ENCODE measurements at places on chromosomes 12 and 14. TPM values are rescaled to one million over a fixed set of nuclear protein-coding genes. Genes with fewer than 3 reads are reported as not detected.

Gene TGM1
- 11.1 TPM for total RNA-seq

Gene IGF1
- total RNA-seq: 18.1 TPM

Gene TMEM106C
- 41.7 TPM for total RNA-seq

Gene ZNF268
- total RNA-seq: 20.9 TPM

- peaks cover 43% of the 10 kb centered on the region for H3K4me1 ChIP-seq
- H3K4me3 ChIP-seq: peak within 1 kb of the TSS; percentile 81
- no peaks in the 10 kb centered on the region for H3K36me3 ChIP-seq
Measured at GRCh38 chr12:29148911-29149690, at the start of gene FAR2. FAR2 (plus strand) TSS chr12:29149278; CDS start chr12:29270450, 121,172 bp downstream.

- H3K27ac ChIP-seq: no peak overlapping the region
- H3K4me1 ChIP-seq: no peaks in the 10 kb centered on the region
- DNase-seq: no peak
- H3K27me3 ChIP-seq: no peaks in the 10 kb centered on the region
- no peaks in the 10 kb centered on the region for H3K36me3 ChIP-seq
Measured at GRCh38 chr14:102125546-102125945, 14.2 kb upstream of the WDR20 start.

GRCh38 chr12:112574896-112575558 lies 156.3 kb downstream of the PTPN11 start:
- no peaks in the 10 kb centered on the region for H3K36me3 ChIP-seq
- H3K4me3 ChIP-seq: no peak overlapping the region
- no peaks in the 10 kb centered on the region for H3K4me1 ChIP-seq
- no peaks in the 10 kb centered on the region for H3K27me3 ChIP-seq
- DNase-seq: peak; percentile 79
- no peak overlapping the region for H3K27ac ChIP-seq

DNA sequence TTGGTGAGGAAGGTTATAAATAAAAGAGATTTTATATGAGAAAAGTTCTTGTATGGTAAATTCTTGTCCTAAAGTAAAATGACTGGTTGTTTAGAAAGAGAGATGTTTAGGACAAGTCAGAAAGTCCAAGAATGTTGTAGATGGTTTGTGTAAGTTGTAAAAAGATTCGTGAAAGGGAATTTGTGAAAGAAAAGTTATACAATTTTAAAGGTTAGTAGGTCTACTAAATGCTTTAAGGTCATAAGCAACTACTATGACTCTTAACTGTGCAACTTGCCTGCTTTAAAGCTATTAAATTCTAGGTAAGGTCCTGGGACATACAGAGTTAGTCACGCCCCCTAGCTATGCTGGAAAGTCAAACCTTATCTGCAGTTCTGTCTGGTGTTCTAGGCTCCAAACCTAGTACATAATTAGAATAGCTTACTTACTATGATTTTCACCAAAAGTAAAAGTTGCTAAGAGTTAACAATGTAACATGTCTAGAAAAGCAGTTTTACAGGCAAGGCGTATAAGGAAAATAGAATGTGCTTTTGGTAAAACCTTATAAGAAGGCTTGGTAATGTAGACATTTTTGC lies 11.2 kb upstream of the DHRS2 start:
- no peaks in the 10 kb centered on the region for H3K4me1 ChIP-seq
- no peaks in the 10 kb centered on the region for H3K27me3 ChIP-seq
- no peak for DNase-seq

- H3K4me1 ChIP-seq: no peaks in the 10 kb centered on the region
- no peaks in the 10 kb centered on the region for H3K36me3 ChIP-seq
- no peak overlapping the region for H3K27ac ChIP-seq
- no peaks in the 10 kb centered on the region for H3K27me3 ChIP-seq
- no peak overlapping the region for H3K4me3 ChIP-seq
Measured at GRCh38 chr14:56162476-56162875, 44.3 kb downstream of the PELI2 start.

DNA sequence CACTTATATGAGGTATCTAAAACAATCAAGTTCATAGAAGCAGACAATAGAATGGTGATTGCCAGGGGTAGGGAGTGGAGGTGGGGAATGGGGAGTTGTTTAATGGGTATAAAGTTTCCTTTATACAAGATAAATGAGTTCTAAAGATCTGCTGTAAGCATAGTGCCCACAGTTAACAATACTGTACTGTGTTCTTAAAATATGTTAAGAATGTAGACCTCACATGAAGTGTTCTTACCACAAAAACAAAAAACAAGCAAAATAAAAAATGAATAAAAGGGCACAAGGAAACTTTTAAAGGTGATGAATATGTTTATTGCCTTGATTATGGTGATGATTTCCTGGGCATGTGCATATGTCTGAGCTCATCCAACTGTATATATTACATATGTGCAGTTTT lies 211.8 kb downstream of the MSRB3 start:
- H3K4me1 ChIP-seq: no peaks in the 10 kb centered on the region
- no peak for DNase-seq
- H3K27me3 ChIP-seq: no peaks in the 10 kb centered on the region
- no peak overlapping the region for H3K27ac ChIP-seq

DNA sequence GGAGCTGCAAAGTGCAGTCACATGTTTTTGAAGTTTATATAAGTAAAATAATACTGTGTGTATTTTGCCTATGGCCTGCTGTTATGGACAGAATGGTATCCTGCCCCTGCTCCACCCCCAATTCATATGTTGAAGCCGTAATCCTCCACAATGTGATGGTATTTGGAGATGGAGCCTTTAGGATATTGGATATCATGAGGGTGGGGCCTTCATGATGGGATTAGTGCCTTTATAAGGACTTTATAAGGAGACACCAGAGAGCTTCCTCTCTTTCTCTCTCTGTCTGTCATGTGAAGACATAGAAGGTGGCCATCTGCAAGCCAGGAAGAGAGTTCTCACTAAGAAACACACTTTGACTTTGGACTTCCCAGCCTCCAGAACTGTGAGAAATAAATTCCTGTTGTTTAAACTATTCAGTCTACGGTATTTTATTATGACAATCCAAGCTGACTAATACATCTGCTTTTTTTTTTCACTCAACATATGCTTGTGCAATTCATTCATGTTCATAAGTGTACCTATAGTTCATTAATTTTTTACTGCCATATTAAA lies 3.1 kb upstream of the CHPT1 start:
- H3K27ac ChIP-seq: no peak overlapping the region
- no peak for DNase-seq
- no peaks in the 10 kb centered on the region for H3K27me3 ChIP-seq
- H3K36me3 ChIP-seq: no peaks in the 10 kb centered on the region

- H3K36me3 ChIP-seq: no peaks in the 10 kb centered on the region
- H3K4me1 ChIP-seq: peaks cover 30% of the 10 kb centered on the region
- H3K27ac ChIP-seq: no peak overlapping the region
- no peak for DNase-seq
- H3K4me3 ChIP-seq: no peak overlapping the region
Measured at GRCh38 chr12:2290516-2291065, 237.8 kb downstream of the CACNA1C start.

GRCh38 chr12:93518725-93519124 lies 51.4 kb downstream of the MRPL42 start:
- no peaks in the 10 kb centered on the region for H3K36me3 ChIP-seq
- no peak overlapping the region for H3K4me3 ChIP-seq
- H3K27ac ChIP-seq: no peak overlapping the region
- H3K27me3 ChIP-seq: no peaks in the 10 kb centered on the region

DNA sequence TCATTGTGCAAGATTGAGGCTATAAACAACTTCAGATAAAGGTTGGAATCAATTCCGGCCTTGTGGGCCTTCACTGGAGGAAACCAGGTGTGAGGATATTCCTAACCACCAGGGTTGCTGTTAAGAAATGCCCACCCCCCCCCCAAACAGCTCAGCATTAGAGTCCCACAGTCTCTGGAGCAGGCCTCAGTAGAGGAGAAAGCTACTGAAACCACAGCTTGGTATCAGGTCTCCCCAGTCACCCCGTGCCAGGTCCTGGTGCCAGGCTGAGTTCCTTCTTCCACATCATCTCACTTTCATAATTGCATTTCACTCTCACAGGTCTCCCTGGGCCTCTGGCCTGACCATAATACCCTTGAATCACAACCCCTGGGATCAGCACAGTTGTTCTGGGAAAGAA lies 12.5 kb downstream of the GALNT6 start:
- no peaks in the 10 kb centered on the region for H3K27me3 ChIP-seq
- DNase-seq: no peak
- H3K4me3 ChIP-seq: no peak overlapping the region
- no peaks in the 10 kb centered on the region for H3K36me3 ChIP-seq
- no peak overlapping the region for H3K27ac ChIP-seq
- no peaks in the 10 kb centered on the region for H3K4me1 ChIP-seq

DNA sequence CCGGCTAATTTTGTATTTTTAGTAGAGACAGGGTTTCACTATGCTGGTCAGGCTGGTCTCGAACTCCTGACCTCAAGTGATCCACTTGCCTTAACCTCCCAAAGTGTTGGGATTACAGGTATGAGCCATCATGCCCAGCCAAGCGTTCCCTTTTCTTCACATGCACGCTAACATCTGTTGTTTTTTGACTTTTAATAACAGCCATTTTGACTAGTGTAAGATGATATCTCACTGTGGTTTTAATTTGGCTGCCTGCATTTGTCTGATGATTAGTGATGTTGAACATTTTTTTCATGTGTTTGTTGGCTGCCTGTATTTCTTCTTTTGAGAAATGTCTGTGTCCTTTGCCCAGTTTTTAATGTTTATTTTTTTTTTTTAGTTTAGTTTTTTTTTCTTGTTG lies 10.2 kb upstream of the YARS2 start:
- no peaks in the 10 kb centered on the region for H3K36me3 ChIP-seq
- H3K4me3 ChIP-seq: no peak overlapping the region
- H3K27ac ChIP-seq: no peak overlapping the region
- H3K27me3 ChIP-seq: no peaks in the 10 kb centered on the region
- H3K4me1 ChIP-seq: no peaks in the 10 kb centered on the region

DNA sequence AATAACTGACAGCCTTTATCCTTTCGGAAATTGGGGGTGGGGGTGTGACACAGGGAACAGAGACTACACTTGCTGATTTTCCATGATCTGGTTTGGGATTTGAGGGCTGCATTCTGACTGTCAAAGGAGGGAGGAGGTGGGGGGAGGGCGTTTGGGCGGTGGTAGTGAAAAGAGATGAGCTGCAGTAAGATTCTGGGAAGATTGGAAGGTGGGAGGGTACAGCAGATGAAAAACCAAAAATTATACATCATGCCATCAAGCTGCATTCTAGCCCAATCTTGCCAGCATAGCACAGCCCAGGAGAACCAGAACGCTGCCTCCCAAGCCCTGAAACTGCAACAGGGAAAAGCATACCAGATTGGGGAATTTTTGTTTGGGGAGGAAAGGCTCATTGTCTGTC lies 2.4 kb downstream of the RND1 start:
- no peak overlapping the region for H3K4me3 ChIP-seq
- DNase-seq: no peak
- peaks cover 4% of the 10 kb centered on the region for H3K36me3 ChIP-seq
- H3K4me1 ChIP-seq: peaks cover 28% of the 10 kb centered on the region
- no peak overlapping the region for H3K27ac ChIP-seq

DNA sequence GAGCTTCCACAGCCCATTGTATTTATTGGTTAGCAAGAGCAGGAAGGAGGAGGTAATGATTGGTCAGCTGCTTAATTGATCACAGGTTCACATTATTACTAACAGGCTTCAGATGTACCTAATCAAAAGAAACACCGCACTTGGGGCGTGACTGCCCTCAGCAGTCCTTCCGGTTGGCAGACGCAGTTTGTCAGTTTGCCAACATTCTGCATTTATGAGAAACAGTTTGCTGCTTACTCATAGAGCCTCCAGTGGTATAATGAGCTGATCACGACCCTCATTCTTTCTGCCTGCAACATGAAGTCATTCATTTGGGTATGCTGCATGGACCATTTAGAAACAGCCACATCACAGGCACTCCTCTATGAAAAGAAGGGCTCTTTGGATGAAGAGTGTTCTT lies 42.5 kb upstream of the PPM1H start:
- no peaks in the 10 kb centered on the region for H3K4me1 ChIP-seq
- no peak overlapping the region for H3K4me3 ChIP-seq
- H3K36me3 ChIP-seq: no peaks in the 10 kb centered on the region
- H3K27ac ChIP-seq: no peak overlapping the region

- H3K4me1 ChIP-seq: no peaks in the 10 kb centered on the region
- H3K36me3 ChIP-seq: no peaks in the 10 kb centered on the region
- peak; percentile 88 for DNase-seq
Measured at GRCh38 chr12:7439579-7440505, 4.1 kb downstream of the CD163L1 start.

DNA sequence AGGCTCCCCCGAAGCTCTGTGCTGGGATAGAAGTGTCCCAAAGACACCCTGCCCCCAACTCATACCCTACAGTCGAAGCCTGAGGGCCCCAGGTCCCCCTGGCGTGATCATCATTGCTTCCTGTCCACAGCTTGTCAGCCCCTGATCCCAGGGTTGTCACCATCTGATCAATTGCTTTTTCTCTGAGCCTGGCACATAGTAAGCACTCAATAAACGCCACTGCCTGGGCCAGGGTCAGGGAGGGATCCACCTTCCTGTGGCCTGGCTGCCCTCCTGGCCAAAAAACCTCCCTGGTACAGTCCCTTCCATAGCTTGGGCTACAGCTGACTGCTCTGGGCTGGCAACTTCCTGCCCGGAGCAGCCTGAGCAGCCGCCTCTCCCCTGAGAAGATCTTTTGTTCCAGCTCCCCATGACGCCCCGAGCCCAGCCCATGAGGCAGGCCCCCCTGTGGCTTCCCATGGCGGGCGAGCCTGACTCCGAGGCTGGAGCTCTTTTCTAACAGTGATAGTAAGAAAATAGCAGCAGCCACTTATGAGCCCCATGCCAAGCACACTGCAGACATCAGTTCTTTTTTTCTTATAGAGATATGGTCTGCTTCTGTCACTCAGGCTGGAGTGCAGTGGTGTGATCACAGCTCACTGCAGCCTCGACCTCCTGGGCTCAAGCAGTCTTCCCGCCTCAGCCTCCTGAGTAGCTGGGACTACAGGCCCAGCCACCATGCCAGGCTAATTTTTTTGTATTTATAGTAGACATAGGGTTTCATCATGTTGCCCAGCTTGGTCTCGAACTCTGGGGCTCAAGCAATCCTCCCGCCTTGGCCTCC lies 6.5 kb downstream of the SH2B3 start:
- H3K36me3 ChIP-seq: no peaks in the 10 kb centered on the region
- DNase-seq: no peak
- peaks cover 58% of the 10 kb centered on the region for H3K4me1 ChIP-seq
- H3K4me3 ChIP-seq: no peak overlapping the region

DNA sequence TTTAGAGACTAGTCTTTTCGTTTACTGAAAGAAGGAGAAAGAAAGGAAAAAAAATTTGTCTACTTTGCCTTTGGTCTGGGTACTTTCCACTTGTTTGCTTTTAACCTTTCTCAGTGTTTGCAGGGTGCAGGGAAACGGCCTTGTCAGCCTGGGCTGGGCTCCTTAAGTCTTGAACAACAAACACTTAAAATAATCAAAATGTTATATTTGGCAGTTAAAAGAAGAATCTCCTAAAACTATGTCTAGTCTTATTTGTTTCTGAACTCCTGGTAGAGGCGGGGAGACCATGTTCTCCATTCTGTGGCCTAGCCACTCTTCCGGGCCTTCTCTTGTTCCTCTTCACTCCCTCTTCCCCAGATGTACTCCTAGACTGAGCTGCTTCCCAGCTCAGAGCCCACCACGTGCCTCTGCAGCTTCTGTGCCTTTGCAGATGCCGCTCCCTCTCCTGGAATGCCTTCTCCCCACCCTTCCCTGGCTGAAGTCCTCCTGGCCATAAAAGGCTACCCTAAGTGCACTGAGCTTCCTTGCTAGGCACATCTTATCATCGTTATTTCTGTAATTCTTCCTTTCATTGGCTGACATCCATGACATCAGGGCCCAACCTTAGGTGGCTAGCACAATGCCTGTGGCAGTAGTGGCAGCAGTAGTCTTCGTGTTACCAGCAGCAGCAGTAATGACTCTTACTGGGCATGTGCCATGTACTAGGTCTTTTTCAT lies 432.9 kb downstream of the ZFP36L1 start:
- no peak overlapping the region for H3K4me3 ChIP-seq
- DNase-seq: peak; percentile 93
- no peaks in the 10 kb centered on the region for H3K36me3 ChIP-seq
- H3K4me1 ChIP-seq: peaks cover 27% of the 10 kb centered on the region

Data from upper lobe of left lung (tissue), 6 donors.